ENCODE measurements at places on chromosomes 11 and 22.
A peak's percentile ranks its signal among the peaks of the same experiment; 100 is the strongest.

GRCh38 chr11:128496692-128497060, 90.7 kb downstream of the ETS1 start:
- no peak for DNase-seq

GRCh38 chr11:109756521-109756920, 334.5 kb downstream of the C11orf87 start:
- no peak for DNase-seq

- no peak for DNase-seq
These were observed 27.1 kb upstream of the NXPE2 start for GRCh38 chr11:114651145-114651718.

- no peak for DNase-seq
These were observed 16.0 kb downstream of the PIM3 start for GRCh38 chr22:49976439-49977175.

DNA sequence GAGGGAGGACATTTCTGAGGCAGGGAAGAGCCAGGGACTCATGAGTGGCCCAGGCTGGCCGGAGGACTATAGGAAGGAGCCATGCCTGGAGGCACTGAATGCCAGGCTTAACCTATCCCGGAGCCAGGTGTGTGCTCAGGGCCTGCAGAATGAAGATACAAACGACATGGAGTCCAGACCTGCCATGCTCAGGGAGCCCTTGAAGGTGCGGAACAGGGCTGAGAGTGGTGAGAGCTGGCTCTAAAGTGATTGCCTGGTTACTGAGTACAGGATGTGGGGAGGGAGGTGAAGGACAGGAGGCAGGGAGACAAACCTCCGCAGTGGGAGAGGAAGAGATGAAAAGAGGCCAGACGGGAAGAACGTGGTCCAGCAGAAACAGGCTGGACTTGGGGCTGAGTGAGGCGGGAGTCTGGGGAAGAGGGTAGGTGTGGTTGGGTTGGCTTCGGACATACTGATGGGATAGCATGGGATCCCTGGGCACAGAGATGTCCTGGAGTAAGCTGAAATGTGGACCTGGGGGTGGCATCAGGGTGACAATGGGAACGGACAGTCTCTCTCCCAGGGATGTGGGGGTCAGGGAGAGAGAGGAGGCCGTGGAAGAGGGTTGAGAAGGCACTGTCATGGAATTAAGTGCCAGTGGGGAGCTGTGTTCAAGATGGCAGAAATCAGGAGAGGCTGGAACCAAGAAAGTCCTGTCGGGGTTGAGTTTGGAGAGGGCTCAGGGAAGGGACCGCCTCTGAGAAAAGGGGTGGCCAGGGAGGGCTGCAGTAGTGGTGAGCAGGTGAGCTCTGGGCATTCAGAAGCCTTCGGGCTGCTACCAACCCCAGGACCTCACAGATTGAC, 1.5 kb upstream of the ANKRD13D start:
- DNase-seq: no peak

DNA sequence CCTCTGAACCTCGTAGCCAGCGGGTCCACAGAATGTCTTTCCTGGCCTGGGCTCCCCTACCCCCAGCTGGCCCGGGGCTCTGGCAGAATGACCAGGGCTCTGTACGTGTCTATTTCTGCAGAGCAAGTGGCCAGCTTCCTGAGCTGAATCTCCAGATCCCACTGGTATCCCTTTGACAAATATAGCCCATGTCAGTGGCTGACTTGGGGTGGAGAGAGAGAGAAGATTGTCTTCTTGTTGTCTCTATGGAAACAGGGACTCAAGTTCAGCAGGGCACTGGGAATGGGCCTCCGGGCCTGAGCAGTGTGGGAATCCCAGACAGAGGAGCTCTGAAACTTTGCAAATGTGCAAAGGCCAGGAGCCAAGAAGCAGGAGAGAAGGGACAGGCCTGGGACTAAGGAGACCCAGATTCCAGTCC, 33.9 kb downstream of the ANO1 start:
- no peak for DNase-seq

DNA sequence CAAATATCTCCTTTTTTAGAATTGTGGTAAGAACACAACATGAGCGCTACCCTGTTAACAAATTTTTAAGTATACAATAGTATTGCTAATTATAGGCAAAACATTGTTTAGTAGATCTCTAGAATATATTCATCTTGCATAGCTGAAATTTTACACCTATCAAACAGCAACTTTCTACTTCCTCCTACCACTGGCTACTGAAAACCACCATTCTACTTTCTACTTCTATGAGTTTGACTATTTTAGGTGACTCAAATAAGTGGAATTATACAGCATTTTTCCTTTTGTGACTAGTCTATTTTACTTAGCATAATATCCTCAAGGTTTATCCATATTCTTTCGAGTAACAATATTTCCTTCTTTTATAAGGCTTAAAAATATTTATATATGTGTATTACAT, 128.4 kb downstream of the FAM76B start:
- no peak for DNase-seq

DNA sequence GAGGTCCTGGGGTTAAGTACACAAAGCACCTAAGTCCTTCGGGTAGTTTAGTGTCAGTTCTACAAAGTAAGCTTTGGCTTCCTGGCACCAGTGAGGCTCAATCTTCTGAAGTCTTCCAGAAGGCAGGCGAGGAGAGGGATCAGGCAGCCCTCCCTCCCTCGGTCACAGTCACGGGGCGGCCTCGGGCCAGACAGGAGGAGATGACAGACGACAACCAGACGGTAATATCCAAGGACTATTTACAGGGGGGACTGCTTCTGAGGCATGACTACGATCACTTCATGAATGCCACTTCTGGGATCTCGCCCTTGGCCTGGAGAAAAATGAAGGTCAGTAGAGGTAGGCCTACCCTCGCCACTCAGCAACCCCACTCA, 383 bp upstream of the TMEM223 start:
- DNase-seq: no peak

- DNase-seq: no peak
These were observed 2.8 kb upstream of the SYTL2 start for GRCh38 chr11:85813721-85814120.

DNA sequence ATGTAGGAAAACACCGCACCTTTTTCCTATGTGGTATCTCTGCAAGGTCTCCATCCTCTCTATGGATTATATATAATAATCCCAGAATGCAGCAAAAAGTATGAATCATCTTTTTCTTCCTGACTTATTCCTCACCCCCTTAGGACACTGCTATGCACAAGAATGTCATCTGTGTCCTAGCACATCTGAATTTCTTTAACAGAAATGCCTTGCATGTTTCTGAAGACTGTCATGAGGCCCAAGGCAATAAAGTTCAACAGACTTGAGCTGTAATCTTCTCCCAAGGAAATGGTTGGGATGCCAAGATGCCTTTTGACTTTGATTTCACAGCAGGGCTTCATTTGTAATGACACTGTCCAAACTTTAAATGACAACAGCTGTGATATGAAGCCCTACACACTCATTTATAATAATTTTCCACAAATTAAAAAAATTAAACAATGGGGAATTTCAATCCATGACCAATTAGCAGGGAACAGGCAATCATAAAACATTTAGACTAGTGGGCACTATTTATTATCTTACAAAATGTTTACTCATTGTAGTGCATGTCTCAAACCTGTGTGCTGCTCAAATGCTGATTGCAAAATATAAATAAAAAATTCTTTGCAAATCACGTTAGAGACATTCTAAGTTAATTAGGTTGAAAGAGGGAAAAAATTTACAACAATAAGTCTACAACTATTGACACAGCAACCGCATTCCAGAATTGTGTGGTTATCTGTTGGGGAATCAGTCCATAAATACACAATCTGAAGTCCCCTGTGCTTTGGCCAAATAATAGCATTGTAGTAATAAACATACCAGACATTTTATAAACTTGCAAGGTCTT, 242.3 kb downstream of the SWAP70 start:
- no peak for DNase-seq

GRCh38 chr11:114134870-114135269, 75.4 kb downstream of the ZBTB16 start:
- no peak for DNase-seq

DNA sequence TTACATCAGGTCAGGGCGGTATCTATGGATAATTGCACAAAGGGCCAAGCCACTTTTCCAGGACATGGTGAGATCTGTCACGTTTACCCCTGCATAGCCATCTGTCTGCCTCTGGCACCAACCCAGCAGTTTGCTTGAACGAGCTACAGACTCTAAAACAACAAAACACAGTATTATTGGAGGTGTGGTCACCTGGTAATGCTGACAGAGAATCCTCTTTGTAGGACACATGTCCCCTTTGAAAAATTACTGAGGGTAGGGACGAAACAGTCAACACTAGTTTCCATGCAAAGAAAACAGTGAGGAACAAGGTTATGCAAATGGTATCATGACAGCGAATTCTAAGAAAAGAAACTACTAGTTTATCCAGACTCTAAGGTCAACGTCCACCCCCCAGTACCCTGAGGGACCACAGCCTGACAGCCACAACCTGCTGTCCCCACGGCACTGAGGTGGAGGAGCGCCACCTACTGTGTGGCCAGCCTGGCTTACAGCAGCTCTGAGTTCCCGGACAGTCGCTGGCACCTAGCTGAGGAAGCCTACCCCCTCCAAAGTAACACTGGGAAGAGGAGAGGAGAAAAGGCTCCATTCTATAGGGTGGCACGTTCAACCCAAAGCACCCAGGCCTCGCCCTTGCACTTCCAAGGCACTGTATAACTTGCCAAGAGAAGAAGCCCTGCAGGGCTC, 117.4 kb upstream of the BID start:
- DNase-seq: no peak

- no peak for DNase-seq
These were observed 725.0 kb downstream of the ETS1 start for GRCh38 chr11:127862406-127862805.

GRCh38 chr11:441418-442274, at the start of gene ANO9:
TSS of gene ANO9 (minus strand) at chr11:442011. CDS start at chr11:441926, 85 bp downstream.
- peak; percentile 48 for DNase-seq

DNA sequence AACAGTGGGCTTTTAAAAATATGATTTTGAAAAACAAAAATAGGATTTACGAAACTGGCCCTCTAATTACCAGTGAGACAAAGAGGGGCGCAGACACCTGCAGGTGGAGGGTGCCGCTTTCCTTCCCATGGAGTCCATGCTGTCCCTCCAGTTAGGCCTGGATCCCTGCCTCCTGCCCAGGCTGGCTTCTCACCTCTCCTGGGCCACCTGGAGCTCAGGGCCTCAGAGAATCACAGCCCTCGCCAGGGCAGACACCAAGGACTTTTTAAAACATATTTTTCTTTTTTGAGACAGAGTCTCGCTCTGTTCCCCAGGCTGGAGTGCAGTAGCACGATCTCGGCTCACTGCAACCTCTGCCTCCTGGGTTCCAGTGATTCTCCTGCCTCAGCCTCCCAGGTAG, 1437.2 kb downstream of the TBC1D22A start:
- no peak for DNase-seq

DNA sequence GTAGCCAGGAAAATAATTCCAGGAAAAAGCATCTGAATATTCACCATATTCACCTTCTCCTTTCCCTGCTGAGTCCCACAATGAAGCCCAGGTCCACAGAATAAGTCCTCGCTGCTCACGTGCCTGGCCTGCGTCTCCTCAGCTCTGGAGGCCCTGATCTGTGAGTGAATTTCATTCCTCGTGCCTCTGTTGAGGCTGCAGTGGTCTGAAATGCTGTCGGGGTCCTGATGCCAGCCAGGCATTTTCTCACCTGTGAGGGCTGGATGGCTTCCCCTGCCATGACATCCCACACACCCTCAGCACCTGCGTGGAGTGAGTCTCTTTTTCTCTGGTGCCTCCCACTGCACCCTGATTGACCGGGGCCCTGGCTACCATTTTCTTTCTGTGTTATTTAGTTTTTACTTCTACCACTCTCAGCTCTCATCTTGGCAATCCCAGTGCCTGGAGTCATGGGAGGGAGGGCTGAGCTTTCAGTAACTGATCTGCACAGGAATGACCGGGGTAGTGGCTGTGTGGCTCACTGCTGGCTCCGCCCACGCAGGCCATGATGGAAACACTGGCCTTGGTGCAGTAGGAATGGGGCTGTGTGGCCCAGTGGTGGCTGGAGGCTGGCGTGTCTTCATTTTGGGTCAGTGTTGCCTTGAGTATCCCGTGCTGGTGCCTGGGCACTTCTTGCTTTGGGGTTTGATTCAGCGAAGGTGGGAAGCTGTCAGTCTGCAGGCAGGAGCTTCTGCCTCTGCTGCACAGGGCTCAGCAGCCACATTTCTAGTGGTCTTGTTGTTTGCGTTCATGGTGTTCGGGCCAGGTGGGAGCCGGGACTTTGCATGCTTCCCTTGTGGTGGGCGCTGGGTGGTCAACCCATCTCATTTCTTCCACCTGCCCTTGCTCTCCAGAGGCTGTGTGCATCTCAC, 807.2 kb downstream of the TBC1D22A start:
- DNase-seq: no peak

GRCh38 chr11:117930668-117931330, 1.6 kb upstream of the TMPRSS13 start:
- no peak for DNase-seq

- DNase-seq: no peak
These were observed 55.7 kb downstream of the NRXN2 start for GRCh38 chr11:64667154-64667745.
